ENCODE measurements at places on chromosomes 1 and 21.

DNA sequence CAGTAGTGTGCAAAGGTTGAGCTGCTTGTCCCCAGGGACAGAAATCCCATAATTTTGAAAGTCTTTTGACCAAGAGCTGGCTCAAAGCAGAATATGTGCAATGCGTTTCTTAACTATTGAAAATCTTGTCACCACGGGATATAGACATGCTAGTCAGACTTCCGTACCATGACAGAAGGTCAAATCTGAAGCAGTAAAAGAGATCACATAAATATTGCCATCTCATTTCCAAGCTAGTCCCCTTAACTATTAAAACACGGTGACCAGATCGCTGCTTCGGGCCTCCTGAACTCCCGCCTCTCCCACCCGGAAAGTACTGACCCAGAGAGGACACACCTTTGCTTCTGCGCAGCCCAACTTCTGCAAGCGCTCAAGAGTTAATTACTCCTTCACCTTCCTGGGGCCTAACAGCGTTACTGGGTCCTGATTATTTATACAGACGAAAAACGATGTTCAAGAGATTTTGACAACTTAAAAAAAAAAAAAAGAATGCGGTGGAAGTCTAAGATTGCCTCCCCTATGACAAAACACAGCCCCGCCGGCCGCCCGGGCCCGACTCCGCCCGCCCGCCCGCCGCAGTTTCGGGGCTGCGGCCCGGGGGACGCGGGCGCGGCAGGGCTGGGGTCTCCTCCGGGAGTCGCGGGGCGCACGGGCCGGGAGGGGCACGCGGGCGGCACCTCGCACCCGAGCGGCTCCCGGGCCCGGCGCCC, 692 bp downstream of the SORT1 start:
- DNase-seq, result no peak

DNA sequence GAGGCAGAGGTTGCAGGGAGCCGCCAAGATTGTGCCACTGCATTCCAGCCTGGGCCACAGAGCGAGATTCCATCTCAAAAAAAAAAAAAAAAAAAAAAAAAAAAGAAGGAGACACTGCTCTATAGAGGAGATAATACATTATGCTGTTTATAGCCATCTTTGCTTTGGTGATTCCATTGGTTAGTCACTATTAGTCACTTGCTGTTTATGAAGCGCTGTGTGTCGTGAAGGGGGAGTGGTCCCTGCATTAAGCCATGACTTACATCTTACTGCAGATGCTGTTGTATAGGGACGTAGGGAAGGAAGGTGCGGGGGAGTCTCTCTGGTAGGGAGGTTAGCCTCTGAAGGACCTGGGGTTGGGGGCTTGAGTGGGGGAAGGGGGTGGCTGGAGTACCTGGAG, 48.3 kb downstream of the HUNK start:
- no peak for DNase-seq

DNA sequence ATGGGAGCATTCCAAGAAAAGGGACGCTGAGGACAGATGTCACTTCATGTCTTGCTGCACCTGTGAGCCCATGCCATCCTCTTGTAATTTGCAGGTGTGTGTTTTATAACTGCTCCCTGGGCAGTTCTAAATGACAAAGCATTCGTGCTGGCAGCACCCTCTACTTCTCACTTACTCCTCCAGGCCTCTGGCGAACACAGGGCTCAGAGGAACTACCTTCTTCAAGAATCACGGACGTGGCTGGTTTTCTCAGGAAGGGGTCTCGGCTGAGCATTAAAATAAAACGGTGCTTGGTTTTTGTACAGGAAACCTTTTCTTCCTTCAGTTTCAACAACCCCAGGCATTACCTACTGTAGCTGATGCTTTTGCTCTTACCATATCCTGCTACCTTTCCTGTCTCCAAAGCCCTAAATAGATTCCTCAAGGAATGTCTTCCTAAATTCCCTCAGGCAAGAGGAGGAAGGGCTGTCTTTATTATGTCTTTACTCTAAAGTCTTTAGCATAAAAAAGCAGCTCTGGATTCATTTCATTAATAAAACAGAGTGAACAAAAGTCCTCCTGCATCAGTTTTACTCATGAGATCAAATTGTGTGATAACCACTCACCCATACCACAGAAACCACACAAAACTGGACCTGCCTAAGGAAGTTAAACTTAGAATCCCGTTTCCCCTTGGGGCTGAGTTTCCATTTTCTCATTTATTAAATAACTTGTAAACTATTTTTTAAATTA, 79.0 kb upstream of the MAP10 start:
- no peak for DNase-seq

- DNase-seq, result no peak
Measured at GRCh38 chr1:194014014-194014413, 827.6 kb upstream of the B3GALT2 start.

DNA sequence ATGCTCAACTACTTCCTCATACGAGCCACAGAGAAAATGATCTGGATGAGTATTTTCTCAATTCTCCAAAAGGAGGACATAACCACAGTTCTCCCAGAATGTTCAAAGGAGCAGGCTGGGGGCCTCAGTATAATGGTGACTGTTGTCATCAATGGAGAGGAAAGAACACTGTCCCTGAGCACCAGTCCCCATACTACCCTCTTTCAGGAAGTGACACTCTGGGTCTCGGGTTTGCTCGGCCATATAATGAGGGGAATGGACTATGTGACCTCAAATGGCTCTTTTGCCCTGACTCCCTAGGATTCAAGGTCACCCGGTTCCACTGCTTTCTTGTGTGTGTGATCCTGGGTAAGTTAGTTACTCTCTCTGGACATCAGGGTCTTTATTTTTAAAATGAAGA, 22.8 kb downstream of the SLC9A1 start:
- DNase-seq, result no peak

All from CD4-positive, alpha-beta T cell treated with Interleukin-4 for 4 hours (primary cell).